AG08396 (cell line): ENCODE measurements at places on chromosomes 13 and 19.

DNA sequence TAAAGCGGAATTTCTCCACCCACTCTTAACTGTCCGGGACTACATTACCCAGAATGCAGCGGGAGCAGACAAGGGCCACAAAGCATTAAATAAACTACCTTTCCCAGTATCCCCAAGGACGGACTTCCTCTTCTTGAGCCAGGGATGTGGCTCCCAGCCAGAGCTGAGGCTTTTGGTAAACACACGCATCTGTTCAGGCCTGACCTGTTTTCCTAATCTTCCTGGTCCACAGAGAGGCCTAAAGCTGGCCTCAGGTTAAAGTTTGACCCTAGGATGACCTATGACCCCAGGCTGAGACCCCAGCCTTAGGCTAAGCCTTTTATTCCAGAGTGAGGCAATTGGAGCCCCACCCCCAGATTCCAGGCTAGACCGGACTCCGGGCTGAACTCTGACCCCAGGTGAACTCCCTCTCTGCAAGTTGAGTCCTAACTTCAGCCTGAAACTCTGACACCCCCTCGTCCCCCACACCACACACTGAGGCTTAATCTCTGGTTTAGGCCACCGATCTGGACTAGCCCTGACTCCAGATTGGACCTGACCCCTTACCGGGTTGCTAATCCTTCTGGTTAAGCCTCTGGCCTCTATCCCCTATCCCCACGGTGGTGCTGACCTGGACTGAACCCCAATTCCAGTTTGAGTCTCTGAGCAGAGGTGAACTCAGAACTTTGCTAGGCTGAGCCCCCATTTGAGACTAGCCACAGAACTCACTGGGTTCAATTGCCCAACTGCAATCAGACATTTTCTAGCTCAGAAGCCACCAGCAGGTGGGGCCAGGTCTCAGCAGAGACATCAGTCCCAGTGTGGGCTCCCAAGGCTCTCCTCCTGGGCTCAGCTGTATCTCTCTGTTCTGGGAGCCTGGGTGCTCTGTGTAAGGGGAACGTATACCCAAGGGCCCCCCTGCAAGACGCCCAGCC lies 750 bp upstream of the GPR108 start:
- DNase-seq: peak; percentile 74

DNA sequence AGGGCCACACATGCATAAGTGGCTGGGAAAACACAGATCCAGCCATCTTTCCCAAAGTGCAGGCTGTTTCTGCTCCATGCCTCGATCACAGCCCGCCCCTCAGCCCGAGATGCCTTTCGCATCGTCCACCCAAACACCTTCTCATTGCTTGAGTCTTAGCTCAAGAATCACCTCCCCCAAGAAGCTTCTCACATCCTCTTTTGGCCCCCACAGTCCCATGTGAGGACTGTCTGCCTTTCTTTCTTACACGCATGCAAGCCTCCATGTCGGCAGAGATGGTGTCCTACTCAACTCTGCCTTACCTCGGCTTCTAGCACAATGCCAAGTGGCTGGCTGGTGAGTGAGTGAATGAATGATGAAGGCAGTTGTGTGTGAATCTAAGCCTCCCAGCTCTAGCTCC lies 18.1 kb upstream of the GSX1 start:
- DNase-seq: no peak

DNA sequence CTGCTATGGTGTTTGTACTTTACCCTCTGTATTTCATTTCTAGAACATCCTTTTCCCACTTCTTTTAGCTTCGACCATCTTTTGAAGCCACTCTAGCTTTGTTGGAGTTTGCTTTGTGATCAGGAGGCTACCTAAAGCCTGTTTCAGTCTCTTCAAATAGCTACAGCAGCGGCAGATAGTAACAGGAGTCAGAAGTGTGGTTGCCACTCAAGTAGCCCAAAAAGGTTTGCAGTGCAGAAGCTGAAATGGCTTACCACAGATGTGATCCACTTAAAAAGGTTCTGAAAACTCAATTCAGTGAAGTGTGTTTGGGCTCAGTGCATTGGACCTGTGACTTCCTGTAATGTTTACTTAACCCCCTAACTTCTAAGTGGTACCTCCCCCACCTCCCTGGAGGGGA lies 26.2 kb downstream of the WASF3 start:
- no peak for DNase-seq

GRCh38 chr13:103099722-103100293 lies 33.6 kb upstream of the SLC10A2 start:
- no peak for DNase-seq

GRCh38 chr19:1769645-1769985 lies 16.3 kb downstream of the ONECUT3 start:
- no peak for DNase-seq

GRCh38 chr13:52652980-52653303 lies 306 bp downstream of the SUGT1 start:
- peak; percentile 17 for DNase-seq

GRCh38 chr13:101298517-101298916 lies 117.8 kb downstream of the NALCN start:
- no peak for DNase-seq

DNA sequence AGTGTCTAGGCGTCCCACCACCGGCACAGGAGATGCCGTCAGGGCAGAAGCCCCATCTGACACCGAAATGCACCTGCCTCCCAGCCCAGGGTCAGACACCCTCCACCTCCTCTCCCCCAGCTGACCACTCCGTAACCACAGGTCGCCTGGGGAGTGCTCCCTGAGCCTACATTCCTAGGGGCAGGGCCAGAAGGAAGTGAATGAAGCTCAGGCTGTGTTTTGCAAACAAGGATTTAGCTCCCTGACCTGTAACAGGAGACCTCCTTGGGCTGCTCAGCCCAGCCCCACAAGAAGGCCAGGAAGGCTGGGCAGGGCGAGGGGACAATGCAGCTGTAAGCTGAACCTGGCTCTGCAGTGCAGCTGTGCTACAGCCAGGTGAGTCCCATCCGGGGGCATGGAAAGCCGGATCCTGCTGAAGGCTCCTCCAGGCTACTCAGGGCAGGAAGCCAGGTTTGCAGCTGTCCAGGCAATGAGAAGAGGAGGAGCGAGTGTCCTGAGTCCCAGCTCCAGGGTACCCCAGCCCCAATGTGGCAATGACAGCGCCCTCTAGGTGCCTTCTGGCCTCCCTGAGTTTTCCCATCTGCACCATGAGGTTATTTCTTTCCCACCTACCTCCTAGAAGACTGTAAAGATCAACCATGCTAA lies 42.1 kb downstream of the RHPN2 start:
- DNase-seq: no peak

GRCh38 chr19:7720351-7720750 lies 11.6 kb downstream of the CLEC4G start:
- DNase-seq: no peak

- no peak for DNase-seq
Observed at GRCh38 chr13:112985803-112986408, 16.9 kb downstream of the MCF2L start.

- no peak for DNase-seq
Observed at GRCh38 chr13:113887700-113888201, 23.9 kb upstream of the GAS6 start.

- DNase-seq: no peak
Observed at GRCh38 chr13:50419331-50419865, 404.2 kb downstream of the KCNRG start.

- no peak for DNase-seq
Observed at GRCh38 chr19:16938211-16938610, 49.4 kb downstream of the F2RL3 start.

DNA sequence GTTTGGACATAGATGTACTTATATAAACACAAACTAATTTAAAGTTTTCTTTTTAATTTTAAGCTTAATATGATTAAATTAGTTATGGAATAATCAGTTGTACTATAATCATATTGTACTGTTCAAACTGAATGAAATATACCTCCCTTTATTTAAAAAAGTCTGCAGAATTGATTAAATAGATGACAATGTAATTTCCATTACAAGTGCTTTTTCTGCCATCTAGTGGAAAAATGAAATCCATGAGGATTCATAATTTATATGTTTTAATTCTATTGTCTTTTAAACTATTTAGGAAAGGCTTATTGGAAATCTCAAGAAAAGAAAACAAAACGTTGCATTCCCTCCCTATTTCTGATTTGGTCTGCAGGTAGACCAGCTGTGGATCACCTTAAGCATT lies 30.9 kb downstream of the MZT1 start:
- no peak for DNase-seq

DNA sequence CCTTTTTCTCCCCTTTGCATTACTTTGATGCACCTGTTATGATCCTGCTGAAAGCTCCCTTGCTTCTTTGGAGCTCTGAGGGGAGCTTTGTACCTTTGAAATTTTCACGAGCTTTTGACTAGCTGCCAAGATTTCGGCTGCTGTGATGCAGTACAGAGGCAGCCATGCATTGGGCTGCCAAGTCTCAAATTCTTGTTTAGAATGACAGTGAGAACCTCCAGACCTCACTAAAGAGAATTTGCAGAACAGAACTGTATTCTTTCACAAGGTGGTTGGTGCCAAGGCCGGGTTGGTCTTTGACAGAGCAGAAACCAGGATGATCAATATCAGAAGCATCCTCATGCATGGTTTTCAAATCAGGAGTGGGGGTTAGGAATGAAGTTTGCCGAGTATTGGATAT lies 414.8 kb downstream of the GPC5 start:
- DNase-seq: no peak

GRCh38 chr13:40063278-40063698 lies 407.8 kb downstream of the COG6 start:
- no peak for DNase-seq

GRCh38 chr13:95019886-95020285 lies 281.4 kb downstream of the ABCC4 start:
- no peak for DNase-seq

DNA sequence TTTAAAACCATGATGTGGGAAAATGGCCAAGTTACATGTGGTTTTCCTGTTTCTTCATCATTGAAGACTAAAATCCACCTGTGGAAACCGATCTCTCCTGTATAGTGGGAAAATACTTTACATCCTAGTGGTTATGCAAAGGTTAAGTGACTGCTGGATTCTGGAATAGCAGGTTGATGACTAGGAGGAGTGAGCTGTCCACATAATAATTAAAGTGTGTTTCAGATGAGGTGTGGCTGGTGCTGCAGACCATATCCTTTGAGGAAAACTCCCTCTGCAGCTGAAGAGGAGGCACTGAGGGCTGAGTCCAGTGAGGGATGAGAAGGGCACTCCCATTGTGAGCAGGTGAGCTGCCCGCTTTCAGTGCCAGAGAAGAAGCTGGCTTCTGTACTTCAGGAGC lies 43.2 kb downstream of the DCLK1 start:
- DNase-seq: no peak

DNA sequence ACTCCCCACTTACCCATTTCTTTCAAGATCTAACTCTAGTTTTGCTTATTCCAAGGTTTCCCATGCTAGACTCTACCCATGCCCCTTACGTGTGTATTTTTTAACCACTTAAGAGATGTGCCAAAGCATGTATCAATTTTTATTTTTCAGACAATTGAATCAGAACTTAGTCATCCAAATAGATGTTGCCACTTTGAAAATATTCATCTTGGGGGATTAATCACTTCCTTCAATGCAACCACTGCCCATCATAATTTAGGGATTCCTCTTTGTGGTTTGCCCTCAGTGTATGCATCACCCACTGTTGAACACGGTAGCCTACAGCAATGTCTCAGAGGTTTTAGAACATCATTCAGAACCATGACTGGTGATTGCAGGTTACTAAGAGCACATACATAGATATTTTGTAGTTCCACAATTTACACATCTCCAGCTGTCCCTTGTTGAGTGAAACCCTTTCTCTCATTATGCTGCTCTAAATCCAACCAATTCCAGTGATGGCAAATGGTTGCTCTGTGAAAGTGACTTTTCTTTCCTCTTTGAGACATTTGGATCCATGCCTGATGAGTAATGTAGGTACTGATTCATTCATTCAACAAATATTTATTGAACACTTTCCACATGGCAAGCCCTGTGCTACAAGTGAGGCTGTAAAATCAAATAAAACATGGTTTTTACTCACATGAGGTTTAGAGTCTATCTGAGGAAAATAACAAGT lies 60.6 kb upstream of the SERP2 start:
- no peak for DNase-seq

DNA sequence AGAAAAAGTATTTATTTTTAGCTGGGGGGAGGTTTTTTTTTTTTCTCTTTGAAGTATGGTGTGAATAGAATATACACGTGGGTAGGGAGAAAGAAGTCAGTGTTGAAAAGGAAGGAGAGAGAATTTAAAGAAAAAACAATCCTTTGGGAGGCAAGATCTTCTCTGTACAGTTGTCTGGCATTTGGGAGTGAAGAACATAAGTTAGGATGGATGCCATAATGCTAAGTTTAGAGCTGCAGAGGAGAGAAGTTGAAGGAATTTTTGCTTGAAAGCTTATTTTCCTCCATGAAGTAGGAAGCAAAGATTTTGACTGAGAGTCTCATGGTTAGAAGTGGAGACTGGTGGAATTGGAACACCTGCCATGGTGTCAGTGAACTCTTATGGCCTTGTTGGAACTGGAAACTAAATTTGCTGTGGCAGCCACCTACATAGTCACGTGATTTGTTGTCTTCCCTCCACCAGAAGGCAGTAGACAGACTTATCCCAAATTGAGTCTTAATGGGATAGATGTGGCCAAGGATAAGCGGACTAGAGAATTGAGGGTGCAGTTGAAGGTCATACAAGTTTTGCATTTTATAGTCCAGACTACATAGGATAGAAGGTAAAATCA lies 22.0 kb downstream of the NDFIP2 start:
- no peak for DNase-seq

DNA sequence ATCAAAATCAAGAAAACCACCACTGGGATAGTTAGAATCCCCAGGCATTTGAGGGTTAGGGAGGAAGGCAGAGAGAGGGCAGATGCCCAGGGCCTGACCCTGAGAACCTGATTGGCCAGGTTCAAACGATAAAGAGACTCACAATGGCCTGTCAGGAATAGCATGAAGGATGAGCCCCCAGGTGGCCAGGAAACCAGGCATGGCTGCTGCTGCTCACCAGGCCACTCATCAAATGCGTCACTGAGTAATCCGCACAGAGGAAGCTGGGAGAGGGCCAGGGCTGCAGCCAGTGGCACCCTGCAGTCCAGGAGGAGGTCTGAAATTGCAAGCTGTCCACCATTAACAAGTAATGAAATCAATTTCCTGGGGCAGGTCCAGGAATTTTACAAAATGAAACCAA lies 111.3 kb downstream of the KATNAL1 start:
- DNase-seq: no peak

DNA sequence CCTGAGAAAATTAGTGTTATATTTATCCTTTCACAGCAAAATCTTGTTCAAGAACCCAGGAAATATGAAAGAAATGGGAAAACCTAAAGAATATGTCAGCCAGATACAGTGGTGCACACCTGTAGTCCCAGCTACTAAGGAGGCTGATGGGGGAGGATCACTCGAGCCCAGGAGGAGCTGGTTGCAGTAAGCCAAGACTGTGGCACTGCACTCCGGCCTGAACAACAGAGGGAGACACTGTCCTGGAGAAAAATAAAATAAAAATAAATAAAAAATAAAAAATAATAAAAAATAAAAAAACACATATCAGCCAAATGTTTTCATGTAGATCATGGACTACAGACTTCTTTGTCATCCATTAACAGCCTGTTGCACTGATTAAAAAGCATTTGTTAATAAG lies 244.8 kb upstream of the KLHL1 start:
- no peak for DNase-seq

GRCh38 chr13:31311921-31312320 lies 112.1 kb downstream of the B3GLCT start:
- DNase-seq: no peak
